ENCODE measurements at places on chromosomes 13 and 19.

DNA sequence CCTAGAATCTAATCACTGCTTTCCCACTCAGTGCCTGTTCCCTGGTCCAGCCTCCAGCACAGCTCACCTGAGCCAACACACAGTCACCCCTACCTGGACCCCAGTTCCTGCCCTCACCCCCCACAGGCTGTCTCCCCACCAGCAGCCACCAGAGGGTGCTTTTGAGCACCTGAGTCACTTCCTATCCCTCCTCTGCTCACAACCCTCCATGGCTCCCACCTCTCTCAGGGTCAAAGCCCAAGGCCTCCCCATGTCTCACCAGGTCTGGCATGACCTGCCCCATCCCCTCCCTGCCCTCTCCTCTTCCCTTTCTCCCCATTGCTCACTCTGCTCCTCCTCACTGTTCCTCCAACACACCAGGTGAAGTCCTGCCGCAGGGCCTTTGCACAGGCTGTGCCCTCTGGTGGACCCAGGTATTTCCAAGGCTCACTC is 7.1 kb upstream of the DPP9 start:
- peak; percentile 17 for DNase-seq

DNA sequence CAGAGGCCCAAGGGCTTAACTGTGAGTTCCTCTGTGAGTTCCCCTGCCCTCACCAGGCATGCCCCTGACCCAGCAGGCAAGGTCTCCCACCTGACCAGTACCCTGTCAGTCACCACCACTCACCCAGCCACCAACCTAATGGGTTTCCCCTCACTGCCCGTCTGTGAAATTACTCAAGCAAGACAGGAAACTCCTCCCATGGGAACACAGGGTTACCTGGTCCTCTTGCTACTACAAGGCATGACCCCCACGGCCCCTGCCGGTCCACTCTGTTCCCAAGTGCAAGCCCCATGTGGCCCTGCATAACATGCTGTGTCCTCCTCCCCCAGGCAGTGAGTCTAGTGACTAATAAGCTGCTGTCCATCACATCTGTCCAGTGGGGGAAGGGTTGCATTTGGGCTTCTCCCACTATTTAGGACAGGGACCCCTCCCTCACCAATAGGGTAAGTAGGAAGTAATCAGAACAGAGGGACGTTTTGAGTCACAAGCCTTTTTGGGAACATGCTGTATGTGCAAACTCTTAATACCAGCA is 8.0 kb upstream of the DHRS12 start:
- no peak for DNase-seq

DNA sequence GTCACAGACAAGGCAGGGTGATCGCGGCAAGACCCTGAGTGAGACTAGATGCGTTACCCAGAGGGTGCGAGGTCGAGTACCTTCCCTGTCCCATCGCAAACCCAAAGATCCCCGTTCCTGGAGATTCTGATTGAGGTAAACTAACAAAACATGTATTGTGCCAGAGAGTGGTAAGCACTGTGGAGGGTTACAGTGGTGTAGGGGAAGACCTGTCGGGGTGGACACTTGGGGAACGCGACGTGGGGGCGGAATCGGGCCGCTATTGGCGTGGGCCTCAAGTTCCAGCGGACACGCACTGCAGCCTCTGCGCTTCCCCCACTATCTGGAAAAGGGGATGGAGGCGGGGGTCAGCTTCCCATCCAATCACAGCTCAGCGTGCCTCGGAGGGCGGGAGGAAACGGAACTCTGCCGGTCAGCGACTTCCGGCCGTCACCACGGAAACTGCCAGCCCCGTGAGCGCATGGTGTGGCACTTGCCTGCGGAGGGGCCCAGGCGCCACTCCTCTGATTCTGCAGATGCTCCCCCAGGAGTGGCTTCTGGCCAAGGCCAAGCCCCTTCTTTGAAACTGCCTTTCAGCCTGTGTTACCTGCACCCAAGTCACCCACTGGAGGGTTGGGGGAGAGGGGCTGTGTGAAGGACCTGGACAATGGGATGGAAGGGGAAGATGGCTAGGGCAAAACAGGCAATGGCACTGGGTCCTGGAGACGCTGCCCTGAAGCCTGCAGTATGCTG is 1.0 kb upstream of the UBE2M start:
- no peak for DNase-seq

DNA sequence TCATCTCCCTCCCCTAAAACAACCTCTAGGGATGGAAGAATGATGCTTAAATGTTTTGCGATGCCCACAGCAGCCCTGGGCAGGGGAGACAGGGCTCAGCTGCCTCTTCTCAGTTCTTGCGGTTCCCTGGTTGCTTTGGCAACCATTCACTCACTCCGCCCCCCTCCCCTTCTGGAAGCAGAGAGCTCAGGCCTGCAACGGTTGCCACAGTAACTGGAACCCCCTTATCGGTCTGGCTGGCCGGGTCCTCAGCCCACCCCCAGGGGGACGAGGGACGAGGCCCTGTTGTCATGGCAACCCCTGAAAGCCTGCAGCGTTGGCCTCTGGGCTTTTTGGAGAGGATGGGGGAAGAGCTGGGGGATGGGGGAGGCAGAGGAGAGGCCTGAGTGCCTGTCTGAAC is 19.5 kb downstream of the NOVA2 start:
- DNase-seq: no peak

- DNase-seq: no peak
Observed at GRCh38 chr13:20151016-20151415, 9.8 kb downstream of the GJA3 start.

GRCh38 chr13:39091586-39091985 is 53.3 kb downstream of the NHLRC3 start:
- no peak for DNase-seq

DNA sequence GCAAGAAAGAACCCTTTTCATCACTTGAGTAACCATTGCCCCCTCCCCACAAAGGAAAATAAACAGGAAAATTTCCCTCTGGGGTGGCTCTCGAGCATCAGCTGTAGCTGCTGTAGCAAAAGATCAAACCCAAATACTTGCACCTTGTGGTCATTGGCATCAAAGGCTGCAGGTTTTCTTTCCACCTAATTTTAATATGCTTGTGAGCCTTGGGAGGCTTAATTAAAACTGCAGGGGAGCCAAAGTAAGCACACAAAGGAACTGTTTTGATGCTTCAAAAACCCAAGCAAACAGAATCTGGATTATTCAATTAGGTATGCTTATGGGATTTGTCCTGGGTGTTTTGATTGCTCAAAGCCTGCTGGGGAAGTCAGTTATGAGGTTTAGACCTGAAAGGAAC is 119.5 kb downstream of the SHISA2 start:
- no peak for DNase-seq

DNA sequence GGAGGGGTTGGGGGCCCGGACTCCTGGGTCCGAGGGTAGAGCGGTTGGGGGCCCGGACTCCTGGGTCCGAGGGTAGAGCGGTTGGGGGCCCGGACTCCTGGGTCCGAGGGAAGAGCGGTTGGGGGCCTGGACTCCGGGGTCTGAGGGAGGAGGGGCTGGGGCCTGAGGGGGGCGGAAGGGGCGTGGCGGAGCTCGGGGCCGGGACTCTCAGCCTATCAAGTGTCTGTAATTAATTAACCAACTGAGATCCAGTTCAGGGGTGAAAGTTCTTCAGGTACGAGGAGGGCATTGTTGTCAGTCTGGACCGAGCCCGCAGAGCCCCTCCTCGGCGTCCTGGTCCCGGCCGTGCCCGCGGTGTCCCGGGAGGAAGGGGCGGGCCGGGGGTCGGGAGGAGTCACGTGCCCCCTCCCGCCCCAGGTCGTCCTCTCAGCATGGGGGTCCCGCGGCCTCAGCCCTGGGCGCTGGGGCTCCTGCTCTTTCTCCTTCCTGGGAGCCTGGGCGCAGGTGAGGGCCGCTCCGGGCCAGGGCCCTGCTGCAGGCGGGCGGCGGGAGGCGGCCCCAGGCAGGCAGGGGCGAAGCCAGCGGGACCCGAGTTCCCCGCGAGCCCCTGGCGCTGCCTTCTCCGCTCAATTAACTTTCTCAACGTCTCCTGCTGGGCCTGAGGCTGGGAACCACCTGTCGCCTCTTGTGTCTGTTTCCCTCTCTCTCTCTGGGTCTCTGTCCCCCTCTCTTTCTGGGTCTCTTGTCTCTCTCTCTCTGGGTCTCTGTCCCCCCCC is 697 bp downstream of the FCGRT start:
- DNase-seq: no peak

- DNase-seq: no peak
Observed at GRCh38 chr19:1873524-1874473, 10.4 kb upstream of the KLF16 start.

- no peak for DNase-seq
Observed at GRCh38 chr19:35459414-35460082, 11.5 kb downstream of the FFAR2 start.

- no peak for DNase-seq
Observed at GRCh38 chr19:30155381-30156200, 213.6 kb downstream of the URI1 start.

- no peak for DNase-seq
Observed at GRCh38 chr13:21616880-21617279, 12.9 kb upstream of the MICU2 start.

GRCh38 chr13:45340422-45341033 is 455 bp downstream of the TPT1 start:
- DNase-seq: peak; percentile 72

- DNase-seq: no peak
Observed at GRCh38 chr13:45258334-45258675, 57.5 kb upstream of the KCTD4 start.

DNA sequence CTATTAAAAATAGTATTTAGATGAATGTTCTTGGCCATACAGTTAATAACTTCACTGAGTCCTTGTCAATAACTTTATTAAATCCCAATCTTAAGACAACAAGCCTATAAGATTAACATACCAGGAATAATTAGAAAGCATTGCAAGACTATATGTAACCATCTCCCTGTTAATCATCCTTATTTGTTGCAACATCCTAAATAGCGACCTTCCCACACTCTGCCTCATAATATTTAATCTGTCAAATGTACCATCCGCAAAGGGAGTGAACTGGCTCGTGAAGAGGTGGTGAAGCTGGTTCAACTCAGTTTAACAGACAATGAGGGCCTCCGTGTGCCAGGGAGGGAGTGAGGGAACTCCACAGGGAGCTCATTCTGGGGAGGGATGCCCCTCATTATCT is 33.9 kb downstream of the KL start:
- no peak for DNase-seq

GRCh38 chr13:49124693-49125304 is 95.3 kb upstream of the MLNR start:
- no peak for DNase-seq

DNA sequence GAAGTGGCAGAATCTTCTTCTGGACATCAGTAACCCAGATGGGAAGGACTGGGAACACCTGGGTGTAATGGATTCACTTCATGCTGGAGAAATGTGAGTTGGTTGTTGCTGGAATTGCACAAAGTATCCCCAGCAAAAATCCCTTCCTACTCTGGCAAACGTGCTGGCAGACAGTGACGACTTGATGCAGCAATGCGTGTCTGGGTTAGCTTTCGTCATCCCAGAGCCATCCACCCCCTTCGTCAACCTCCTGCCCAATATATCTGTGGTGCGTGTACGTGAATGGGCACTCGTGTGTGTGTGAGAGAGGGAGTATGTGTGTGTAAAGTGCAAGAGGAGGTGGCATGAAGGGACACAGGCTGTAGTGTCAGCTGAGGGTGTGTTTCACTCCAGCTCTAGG is 70.9 kb downstream of the TM9SF2 start:
- DNase-seq: no peak

GRCh38 chr19:30943101-30943843 is 406.0 kb downstream of the TSHZ3 start:
- DNase-seq: no peak

DNA sequence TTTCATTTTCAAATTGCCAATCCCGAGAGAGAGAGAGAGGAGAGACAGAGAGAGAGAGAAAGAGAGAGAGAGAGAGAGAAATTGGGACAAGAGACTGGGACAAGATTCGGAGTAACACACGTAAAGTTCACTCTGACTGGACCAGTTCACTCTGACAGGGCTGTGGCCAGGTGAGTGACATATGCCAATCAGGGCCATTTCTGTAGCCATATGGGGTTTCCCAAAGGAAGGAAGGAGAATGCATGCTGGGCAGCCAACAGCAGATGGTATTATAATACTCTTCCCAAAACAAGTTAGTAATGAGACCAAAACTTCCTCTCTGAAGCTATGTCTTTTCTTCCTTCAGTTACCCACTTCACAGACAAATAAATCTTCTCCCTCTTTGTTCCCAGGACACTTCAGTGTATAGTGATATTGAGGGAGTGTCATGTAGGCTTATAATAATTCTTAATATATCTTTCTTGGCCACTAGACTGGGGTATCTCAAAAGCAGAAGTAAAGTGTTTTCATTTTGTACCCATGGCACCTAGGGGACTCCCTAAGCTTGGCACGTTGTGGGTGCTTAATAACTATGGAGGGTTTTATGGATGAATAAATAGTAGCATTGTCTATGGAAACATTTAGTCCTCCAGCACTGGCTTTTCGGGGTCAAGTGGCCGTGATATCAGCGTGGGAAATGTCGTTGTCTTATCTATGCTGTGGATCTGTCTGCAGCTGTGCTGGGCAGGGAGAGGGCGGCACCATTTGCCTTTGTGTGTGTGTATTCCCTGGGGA is 51.6 kb downstream of the SERP2 start:
- DNase-seq: no peak

DNA sequence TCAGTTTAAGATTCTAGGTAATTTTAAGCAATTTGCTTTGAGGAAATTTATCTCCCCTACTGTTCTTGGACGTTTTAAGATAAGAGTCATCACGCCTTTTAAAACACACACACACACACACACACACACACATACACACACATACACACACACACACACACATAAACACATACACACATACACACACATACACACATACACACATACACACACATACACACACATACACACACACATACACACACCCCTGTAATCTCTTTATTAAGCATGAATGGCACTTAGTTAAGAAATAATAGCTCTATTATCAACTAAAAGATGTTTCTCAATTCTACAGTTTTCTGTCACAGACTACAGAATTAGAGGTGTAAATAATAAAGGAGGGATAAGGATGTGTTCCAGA is 49.2 kb downstream of the EFNB2 start:
- DNase-seq: no peak

DNA sequence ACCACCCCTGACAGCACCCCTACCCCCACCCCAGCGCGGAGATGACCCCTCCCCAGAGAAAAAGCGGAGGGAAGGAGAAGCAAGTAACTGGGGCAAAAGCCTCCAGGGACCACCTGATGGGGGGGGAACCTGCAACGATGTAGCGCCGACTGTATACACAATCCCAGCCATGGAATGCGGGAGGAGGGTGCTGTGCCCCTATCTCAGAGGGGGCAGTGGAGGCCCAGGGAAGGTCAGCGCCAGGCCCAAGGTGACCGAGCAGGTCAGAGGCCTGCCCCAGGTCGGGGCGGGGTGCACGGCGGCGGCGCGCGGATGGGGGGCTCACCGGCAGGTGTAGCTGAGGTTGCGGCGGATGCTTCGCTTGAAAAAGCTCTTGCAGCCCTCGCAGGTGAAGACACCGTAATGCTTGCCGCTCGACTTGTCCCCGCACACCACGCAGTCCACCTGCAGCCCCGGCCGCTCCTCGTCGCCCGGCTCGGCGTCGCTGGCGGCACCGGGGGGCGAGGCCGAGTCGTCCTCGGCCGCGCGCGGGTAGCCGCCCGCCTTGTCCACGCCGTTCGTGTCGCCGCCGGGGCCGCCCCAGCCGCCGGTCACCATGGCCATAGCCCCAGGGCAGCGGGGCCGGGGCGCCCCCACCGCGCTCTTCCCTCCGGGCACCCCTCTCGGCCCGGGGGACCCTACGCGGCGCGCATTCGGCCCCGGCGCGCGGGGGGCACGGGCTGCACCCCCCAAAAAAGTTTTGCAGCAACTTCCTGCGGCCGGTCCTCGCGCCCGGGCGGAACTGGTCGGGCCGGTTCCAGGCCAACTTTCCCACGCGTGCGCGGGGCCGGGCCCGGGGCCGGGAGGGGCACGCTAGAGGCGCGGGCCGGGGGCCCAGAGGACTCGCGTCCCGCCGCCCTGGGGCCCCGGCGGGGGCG is 843 bp downstream of the NR2F6 start:
- DNase-seq: no peak

Data from T-helper 22 cell (primary cell).